ENCODE measurements at places on chromosomes 5 and 9.

DNA sequence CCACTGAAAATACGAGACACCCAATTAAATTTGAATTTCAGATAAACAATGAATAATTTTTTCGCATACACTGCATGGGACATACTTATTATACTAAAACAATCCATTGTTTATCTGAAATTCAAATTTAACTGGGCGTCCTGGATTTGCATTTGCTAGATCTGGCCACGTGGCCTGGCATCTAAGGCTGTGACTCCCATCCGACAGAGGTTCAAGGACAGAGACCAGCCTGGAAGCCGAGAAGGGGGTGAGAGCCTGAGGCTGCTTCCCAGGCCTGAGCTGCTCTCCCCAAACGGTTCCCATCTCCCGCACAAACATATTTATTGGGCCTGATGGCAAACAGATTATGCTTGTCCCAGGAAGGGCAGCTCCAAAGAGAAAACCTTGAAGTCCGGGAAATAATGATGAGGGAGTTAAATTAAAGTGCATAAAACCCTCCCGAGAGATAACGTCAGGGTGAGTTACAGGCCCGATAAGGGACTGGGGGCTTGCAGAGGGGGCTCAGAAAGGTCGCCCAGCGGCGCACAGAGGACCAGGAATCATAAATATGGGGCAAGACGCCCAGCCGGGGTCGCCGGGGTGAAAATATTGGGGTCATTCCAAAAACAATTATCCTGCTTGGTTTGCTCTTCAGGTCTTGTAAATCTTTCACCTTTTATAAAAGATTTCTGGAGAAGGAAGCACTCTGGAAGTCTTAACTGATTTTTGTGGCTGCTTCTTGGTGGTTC is 163.7 kb downstream of the GAPVD1 start:
- no peak for DNase-seq

DNA sequence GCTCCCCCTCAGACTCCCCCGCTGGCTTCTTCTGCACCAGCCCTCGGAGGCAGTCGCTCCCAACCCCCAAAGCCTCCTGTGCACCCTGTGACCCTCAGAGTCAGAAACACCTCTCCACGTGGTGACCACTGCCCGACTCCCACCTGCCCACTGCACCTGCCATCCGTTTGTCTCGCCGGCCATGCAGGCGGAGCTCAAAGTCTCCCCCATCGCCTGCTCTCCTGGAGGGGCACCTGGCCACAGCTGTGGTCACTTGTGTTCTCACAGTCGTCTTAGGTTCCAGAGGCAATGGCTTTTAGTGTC is 38.2 kb downstream of the MRPL36 start:
- no peak for DNase-seq

- peak; percentile 12 for DNase-seq
Observed at GRCh38 chr5:82349652-82350051, 71.5 kb upstream of the RPS23 start.

DNA sequence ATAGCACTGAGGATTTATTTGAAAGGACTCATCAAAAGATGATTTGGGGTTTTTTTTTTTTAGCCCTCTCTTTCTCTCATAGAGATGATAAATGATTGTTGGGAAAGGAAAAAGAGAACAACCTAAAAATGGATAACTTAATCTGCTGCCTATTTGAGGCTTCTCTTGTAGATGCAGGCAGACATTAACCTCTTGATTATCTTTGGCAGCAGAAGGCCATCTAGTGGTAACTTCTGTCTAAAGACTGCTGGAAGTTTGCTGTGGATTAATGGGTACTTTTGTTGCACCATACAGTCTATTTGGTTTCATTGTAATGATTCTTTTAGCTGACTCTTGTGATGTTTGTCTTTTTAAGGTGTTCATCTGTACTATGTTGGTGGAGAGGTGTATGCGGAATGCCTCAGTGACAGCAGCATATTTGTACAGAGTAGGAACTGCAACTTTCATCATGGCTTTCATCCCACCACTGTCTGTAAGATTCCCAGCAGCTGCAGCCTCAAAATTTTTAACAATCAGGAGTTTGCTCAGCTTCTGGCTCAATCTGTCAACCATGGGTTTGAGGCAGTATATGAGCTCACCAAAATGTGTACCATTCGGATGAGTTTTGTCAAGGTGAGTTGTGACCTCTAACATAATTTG is 18.8 kb downstream of the SMIM32 start:
- no peak for DNase-seq

GRCh38 chr5:98845878-98846277 is 72.4 kb downstream of the RGMB start:
- no peak for DNase-seq

- DNase-seq: no peak
Observed at GRCh38 chr9:115144706-115145105, 26.7 kb upstream of the TNC start.

GRCh38 chr9:109972026-109972882 is 192.3 kb downstream of the PALM2AKAP2 start:
- DNase-seq: no peak

- no peak for DNase-seq
Observed at GRCh38 chr9:132018957-132019405, 60.7 kb downstream of the MED27 start.

GRCh38 chr5:91416491-91416890 is 33.4 kb upstream of the ARRDC3 start:
- DNase-seq: no peak

GRCh38 chr9:14957109-14957508 is 46.9 kb upstream of the FREM1 start:
- no peak for DNase-seq

DNA sequence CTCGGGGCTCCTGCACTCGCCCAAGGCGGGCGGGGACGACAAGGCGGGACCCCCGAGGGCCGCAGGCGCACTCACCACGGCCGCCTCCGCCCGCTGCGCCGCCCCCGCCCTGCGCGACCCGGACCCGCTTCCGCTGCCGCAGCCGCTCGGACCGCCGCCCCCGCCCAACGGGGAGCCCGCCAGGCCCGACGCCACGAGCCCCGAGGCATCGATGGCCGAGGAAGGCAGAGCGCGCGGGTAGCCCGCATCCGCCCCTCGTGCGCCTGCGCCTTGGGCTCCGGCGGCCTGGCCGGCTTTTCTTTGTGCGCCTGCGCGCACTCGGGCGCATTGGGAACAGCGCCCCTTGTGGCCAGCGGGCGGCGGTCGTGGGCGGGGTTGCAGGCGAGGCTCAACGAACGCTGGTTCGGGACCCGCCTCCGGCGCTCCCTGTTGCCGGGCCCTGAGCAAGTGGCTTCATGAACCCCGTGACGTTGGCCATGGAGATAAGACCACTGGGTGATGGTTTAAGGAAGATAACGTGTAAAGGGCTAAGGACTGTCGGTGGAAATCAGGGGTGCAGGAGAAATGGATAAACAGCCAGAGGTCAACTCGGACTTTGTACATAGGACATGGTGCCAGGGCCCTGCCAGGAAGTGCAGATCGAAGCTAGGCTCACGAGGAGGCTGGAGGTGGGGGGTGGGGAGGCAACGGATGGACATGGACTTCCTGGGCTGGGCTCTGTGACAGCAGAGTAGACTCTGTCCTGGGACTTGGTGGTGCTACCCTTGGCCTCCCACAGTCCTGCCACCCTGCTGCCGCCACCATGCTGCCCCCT is at the start of the genes C8G and FBXW5:
Gene C8G, plus strand, starts transcription at position 725 of the 814 bp plus-strand sequence. Its CDS starts 78 bp downstream, at position 803.
Gene FBXW5, minus strand, starts transcription at position 220 of the 814 bp plus-strand sequence. CDS start 655 bp downstream, outside the sequence.
- DNase-seq: peak; percentile 92

DNA sequence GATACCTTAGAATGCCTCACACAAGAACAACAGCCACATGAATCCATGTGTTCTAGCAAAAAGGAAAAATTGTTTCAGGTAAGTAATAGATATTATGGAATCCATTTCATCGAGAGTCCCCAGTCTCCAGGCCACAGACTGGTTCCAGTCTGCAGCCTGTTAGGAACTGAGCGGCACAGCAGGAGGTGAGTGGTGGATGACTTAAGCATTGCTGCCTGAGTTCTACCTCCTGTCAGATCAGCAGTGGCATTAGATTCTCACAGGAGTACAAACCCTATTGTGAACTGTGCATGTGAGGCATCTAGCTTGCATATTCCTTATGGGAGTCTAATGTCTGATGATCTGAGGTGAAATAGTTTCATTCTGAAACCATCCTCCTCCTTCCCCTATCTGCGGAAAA is 207.0 kb downstream of the CSNK1G3 start:
- no peak for DNase-seq

- DNase-seq: no peak
Observed at GRCh38 chr5:171312129-171312974, 3.3 kb downstream of the TLX3 start.

GRCh38 chr5:23727271-23727670 is 219.9 kb downstream of the PRDM9 start:
- no peak for DNase-seq

GRCh38 chr5:149371296-149371962 is 7.7 kb downstream of the IL17B start:
- peak; percentile 46 for DNase-seq

DNA sequence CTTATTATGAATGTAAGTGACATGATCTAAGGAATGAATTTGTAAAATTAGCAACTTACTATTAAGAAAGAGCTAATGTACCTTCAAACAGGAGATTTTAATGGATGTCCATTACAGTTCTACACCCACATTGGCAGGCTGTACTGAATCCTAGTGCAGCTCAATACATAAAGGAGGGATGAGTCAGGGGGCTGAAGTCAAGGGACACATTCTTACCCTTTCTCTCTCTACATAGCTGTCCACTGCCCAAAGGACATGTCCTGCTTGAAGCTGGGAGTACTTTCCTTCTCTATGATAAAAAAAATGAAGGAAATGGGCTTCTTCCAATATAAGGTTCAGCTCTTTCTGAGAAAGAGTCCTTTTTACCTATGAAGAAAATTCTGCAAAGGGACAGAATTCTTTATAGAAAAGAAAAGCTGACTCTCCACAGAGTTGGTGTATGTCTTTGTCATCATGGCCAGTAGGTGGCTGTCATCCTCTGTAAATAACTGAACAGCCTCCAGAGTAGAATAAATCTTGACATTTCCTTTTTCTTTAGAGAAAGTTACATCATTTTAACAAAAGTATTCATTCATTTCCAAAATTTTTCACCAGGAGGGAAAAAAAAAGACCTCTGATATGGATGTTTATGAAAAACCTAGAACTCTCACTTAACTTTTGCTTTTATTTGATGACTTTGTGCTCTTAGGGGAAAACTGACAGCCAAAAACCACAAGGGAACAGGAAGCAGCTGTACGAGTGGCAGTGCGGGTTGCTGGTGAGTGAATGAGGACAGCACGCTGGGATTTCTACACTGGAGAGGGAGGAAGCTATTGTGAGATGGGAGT is 13.1 kb upstream of the IFNA14 start:
- DNase-seq: no peak

GRCh38 chr9:92406477-92406876 is 2.1 kb upstream of the OGN start:
- no peak for DNase-seq

DNA sequence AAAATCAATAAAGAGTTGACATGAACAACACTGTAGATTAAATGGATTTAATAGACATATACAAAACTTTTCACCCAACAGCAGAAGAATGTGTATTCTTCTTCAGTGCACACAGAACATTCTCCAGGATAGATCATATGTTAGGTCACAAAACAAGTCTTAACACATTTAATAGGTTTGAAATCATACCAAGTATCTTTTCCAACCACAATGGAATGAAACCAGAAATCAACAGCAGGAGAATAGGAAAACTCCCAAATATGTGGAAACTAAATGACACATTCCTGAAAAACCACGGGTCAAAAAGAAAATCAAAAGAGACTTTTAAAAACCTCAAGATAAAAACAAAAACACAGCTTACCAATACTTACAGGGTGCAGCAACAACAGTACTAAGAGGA is 790.1 kb upstream of the ZNF608 start:
- DNase-seq: no peak

- DNase-seq: no peak
Observed at GRCh38 chr5:7396713-7397454, 946 bp downstream of the ADCY2 start.

DNA sequence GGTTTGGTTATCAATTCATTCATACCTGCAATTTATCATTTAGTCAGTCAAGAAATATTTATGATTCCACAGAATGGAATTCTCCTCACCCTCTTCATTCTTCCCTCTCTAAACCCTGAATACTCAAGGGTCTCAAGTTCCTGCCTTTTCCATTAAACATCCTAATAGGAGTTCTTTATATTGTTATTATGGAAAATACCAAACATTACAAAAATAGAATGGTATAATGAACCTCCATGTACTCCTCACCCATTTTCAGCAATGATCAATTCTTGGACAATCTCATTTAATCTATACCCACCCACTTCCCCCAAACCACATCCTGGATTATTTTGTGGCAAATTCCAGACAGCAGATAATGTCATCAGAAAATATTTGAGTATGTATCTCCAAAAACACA is 74.5 kb downstream of the ADAMTS12 start:
- no peak for DNase-seq

Measured in T-helper 17 cell (primary cell).